ENCODE measurements at places on chromosomes 6 and 20.

DNA sequence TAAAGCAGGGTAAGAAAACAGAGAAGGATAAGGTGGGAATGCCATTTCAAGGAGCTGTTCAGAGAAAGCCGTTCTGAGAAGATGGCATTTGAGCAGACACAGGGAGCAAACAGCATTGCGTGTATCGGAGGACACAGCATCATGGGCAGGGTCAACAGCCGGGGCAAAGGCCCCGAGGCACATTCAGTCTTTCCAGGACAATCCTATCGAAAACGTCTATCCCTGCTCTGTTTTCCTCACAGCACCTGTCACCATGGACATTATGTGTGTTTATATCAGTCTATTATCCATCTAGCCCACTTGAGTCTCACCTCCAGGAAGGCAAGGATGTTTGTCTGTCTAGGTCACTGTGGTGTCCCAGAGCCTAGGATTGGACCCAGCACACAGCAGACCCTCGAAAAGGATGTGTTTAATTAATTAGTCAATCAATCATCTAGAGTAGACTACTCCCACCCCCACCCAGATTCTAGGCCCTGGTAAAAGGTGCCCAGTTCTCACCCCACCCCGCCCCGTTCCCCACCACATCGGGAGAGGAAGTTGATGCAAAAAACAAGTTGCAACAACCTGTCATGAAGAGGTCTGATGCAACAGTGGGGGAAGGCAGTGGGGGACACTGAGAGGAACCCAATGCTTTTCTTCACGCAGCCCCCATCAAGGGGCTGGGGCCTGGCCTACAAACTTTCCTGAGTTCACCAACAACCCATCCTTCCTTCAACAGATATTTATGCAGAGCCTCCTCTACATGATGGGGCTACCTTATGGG, 66.6 kb downstream of the PREX1 start:
- DNase-seq, result no peak

GRCh38 chr20:32126919-32127318, 17.4 kb downstream of the TM9SF4 start:
- no peak for DNase-seq

DNA sequence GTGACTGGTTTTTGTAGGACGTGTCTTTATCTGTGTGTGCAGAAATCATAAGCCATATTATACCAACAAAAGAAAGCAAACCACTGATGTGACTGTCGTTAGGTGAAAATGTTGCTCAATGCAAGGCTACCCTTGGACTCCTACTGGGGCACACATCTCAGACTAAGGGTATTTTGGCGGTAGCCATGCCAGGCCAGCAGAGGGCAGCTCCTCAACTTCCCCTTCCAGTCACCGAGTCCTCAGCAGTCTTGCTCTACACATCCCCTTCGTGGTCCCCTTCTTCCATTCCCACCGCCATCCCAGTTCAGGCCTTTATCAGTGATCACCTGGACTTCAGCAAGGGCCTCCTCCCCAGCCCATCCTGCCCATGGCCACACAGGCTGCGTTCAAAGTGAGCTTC, 113.7 kb upstream of the GGTLC1 start:
- no peak for DNase-seq

GRCh38 chr6:39695447-39695846, 29.8 kb downstream of the KIF6 start:
- no peak for DNase-seq

- no peak for DNase-seq
Measured at GRCh38 chr6:6688283-6688682, 99.8 kb downstream of the LY86 start.

GRCh38 chr6:32415521-32416019, 8.6 kb upstream of the BTNL2 start:
- peak; percentile 77 for DNase-seq

GRCh38 chr6:125850361-125850760, 59.6 kb downstream of the NCOA7 start:
- DNase-seq, result no peak

DNA sequence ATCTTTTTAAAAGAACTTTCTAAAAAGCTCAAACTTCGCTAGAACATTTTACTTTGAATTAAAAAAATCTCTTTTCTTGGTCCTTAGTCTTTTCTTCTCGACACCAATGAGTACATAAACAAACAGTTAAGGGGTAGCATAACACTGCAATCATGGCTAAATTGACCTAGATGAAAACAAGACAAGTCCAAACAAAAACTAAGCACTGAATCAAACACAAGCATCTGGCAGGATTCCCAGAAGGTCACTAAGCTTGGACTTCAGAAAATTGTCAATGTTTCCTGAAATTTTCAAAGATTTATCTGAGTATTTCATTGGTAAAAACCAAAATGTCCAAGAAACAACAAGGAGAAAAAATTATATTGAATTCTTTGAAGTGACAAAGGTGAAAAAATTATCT, 5.0 kb downstream of the COL21A1 start:
- DNase-seq, result no peak

- peak; percentile 93 for DNase-seq
Measured at GRCh38 chr6:90375681-90376439, 79.2 kb upstream of the BACH2 start.

GRCh38 chr6:108078191-108078590, 3.6 kb upstream of the OSTM1 start:
- DNase-seq, result no peak

All from fibroblast of skin of back (primary cell).